ENCODE measurements at places on chromosomes 3 and 15. TPM values are rescaled to one million over a fixed set of nuclear protein-coding genes. Genes with fewer than 3 reads are reported as not detected.

The CEP19 gene
- 1.6 TPM for total RNA-seq

The PLXNB1 gene
- 149 TPM for total RNA-seq

The HCLS1 gene
- 0.45 TPM for total RNA-seq

The RTP1 gene
- not detected for total RNA-seq

The WDR76 gene
- total RNA-seq: 25.3 TPM

The PRSS50 gene
- total RNA-seq: not detected

GRCh38 chr3:58027704-58028317, 19.6 kb downstream of the FLNB start:
- DNase-seq: no peak

GRCh38 chr3:169280646-169281045, 382.9 kb downstream of the MECOM start:
- DNase-seq: no peak

- peak; percentile 6 for DNase-seq
Measured at GRCh38 chr3:191238321-191238817, 39.3 kb downstream of the OSTN start.

DNA sequence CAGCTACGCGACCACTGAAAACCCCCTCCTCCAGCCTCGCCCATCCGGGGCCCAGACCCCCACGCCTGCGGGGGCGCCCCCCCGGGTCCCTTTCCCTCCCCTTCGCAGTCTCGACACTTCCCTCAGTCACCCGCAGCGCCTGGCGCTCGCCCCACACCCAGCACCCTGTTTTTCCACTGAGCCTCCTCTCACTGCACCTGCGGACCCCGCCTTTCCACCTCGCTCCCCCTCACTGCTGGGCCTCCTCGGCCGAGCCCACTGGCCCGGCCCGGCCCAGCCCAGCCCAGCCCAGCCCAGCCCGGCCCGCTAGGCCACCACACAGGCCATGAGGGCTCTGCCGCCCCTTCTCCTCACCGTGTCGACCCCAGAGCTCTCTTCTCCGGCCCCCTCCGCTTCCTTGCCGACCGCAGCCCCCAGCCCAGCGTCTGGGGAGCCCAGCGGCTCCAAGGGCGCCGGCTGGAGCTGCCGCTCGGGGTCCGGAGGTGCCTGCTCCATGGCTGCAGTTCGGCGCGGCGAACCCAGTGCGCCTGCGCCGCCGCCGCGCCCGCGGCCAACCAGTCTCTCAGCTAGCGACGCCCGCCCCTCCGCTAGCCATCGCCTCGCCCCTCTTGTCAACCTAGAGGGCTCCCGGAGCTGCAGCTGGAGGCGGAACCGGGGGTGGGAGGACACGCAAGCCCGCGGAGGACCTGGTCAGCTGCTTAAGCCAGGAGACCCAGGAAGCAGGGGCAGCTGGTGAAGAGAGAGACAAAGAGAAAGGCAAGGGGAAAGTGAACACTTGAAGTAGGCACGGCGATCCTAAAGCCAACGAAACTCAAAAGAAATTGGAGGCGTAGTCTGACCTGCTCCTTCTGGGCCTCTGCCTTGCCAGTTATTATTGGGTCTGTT, at the start of gene SNX4:
SNX4 (minus strand) TSS at position 525 of the 885 bp plus-strand sequence; CDS start at position 495, 30 bp downstream.
- peak; percentile 93 for DNase-seq

DNA sequence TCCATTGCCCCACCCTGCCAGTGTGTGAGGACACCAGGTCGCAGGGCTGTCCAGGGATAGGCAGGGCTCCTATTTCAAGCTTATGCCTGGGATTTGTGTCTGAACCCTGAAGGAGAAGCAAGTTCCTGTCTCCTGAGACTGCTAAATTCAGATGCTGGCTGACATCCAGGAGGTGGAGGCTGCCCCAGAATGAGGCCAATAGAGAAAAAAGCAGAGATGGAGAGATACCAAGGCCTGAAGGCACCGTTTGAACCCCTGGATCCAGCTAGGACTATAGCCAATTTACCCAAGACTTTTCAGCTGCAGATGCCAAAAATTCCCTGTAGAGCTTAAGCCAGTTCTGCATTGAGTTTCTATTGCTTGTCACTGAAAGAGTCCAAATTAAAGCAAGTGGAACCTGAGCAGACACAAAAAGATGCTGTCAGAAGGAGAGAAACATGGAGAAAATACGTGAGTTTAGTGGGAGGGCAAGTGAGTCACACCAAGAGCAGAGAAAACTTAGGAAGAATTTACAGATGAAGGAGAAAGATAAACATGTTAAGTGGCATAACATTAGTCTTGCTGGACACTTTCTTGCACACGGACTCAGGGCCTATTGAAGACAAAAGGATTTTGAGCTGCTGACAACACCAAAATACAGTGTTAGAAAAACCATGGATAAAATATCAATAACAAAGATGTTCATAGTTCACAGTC, 148.6 kb downstream of the CNTN3 start:
- no peak for DNase-seq

DNA sequence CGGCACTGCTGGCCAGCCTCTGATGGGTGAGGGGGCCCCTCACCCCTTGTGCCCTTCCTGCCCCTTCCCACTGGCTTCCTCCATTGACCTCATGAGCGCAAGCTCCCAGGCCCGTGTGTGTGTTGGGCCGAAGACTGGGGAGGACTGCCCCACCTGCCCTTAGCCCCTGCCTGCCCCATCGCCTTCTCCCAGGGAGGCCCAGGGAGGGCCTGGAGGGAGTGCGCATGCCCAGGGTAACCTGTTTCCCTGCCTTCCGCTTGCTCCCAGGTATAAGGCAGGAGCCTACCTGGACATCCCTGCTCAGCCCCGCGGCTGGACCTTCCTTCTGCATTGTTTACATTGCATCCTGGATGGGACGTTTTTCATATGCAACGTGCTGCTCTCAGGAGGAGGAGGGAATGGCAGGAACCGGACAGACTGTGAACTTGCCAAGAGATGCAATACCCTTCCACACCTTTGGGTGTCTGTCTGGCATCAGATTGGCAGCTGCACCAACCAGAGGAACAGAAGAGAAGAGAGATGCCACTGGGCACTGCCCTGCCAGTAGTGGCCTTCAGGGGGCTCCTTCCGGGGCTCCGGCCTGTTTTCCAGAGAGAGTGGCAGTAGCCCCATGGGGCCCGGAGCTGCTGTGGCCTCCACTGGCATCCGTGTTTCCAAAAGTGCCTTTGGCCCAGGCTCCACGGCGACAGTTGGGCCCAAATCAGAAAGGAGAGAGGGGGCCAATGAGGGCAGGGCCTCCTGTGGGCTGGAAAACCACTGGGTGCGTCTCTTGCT, 8.8 kb downstream of the DLL4 start:
- DNase-seq: no peak

All from Caco-2 (cell line).